ENCODE measurements at places on chromosomes 11 and 22.

- DNase-seq: no peak
These were observed 28.5 kb downstream of the CD44 start for GRCh38 chr11:35167426-35167954.

- no peak for DNase-seq
These were observed at the start of gene OVOL1 for GRCh38 chr11:65786786-65787636. OVOL1 (plus strand) TSS chr11:65787063; CDS start chr11:65787374, 311 bp downstream.

GRCh38 chr11:117610045-117610444, 187.0 kb downstream of the DSCAML1 start:
- DNase-seq: no peak

- no peak for DNase-seq
These were observed 3.4 kb upstream of the ASCL2 start for GRCh38 chr11:2273771-2274170.

- DNase-seq: no peak
These were observed 51.6 kb downstream of the GRAMD1B start for GRCh38 chr11:123481640-123482039.

Data from SK-N-DZ (cell line).